ENCODE measurements at places on chromosomes 4 and X.

DNA sequence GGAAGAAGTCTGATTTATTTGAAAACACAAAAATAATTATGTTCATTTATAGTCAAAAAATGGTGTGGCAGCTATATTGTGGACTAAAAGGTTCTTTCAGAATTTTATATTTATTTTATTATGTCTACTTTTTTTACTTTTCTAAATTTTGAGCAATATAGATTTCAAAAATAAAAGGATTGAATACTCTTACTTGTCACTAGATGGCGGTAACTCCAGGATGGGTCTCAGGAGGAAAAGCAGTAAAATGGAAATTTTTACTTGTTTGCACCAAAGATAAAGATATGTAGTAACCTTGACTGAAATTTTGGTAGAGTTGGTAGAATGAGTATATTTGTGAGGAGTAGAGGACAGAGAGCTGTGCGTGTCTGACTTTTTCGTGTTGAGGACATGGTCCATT, 14.5 kb upstream of the DACH2 start:
- no peak for DNase-seq

- no peak for DNase-seq
These were observed 342.7 kb upstream of the PABPC4L start for GRCh38 chr4:134544303-134544770.

GRCh38 chrX:134547047-134547679, 87.2 kb downstream of the HPRT1 start:
- DNase-seq = no peak

- DNase-seq = no peak
These were observed 90.5 kb downstream of the BCOR start for GRCh38 chrX:40007131-40007755.

DNA sequence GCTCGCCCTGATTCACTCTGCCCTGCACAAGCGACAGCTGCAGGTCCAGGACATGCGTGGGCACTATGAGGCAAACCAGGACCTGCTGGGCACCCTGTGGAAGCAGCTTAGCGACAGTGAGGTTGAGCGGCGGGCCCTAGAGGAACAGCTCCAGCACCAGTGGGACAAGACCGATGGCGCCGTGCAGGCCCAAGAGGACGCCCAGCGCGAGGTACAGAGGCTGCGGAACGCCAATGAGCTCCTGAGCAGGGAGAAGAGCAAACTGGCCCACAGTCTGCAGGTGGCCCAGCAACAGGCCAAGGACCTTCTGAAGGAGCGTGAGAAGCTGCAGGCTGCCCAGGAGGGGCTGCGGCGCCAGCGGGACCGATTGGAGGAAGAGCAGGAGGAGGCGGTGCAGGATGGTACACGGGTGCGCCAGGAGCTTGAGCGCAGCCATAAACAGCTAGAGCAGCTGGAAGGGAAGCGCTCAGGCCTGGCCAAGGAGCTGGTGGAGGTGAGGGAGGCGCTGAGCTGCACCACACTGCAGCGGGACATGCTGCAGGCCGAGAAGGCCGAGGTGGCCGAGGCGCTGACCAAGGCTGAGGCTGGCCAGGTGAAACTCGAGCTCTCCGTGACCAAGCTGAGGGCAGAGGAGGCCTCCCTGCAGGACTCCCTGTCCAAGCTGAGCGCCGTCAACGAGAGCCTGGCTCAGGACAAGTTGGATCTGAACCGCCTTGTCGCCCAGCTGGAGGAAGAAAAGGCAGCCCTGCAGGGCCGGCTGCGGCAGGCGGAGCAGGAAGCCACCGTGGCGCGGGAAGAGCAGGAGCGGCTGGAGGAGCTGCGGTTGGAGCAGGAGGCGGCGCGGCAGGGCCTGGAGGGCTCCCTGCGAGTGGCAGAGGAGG, 12.8 kb downstream of the SMIM10L2A start:
- DNase-seq = no peak

- no peak for DNase-seq
These were observed 47.2 kb upstream of the TFDP3 start for GRCh38 chrX:133265331-133265730.

DNA sequence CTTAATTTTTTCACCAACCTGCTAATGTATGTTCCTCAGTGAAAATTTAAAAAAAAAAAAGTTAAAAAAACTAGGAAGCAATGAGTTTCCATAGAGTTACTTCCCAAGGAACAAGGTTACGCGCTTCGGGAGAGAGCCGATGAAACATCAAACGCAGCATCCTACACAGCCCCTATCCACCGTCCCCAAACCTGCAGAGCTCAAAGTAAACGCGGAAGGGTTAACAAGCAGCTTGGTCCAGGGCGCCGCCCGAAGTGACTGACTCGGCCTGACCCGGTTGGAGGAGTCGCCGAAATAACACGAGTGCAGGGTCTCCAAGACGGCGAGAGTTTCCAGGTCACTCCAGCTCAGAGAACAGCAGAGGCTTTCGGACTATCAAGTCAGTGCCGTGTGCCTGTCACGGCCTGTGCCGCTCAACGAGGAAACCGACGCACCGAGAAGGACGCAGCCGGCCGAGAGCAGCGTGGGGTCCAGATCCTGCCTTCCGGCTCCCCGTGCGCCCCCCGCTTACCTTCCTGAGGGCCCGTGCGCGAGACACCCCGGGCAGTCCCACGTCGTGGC, 512 bp downstream of the NOP14 start:
- DNase-seq = no peak

DNA sequence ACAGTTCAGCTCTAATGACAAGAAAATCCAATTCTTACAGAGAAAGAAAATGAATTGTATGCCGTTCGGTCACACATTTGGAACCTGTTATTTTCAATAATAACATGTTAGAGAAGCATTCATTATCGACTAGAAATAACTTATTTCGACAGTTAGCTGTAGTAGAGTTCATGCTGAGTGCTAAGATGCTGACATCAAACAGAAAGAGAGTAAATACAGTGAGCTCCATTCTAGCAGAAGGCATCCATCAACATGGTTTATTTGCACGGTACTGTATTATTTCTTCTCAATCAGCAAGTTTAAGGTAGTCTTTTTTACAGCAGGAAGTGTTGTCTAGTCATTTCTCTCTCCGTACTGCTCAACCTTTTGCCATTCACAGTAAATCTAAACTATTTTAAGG, 732.1 kb downstream of the STIM2 start:
- DNase-seq = no peak

DNA sequence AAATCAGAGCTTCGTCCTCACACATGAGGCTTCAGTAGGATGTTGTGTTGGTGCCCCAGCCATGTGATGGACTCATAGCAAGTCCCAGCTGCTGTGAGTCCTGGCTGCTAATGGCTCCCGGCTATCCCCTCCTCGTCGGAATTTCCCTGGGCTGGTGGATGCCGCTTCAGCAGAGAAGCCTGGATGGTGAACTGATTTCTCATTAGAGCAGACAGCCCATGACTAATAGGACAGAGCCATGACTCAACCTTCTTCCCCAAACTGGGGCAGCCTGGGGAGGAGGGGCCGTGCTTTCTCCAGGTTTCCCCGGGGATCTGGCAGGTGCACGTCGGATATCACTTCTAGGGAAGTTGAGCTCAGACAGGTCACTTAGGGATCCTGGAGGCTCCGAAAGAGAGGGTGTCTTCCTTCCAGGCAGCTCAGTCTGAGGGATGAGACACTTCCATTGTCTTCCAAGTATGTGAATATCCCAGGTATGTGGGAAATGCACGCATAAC, 112.7 kb downstream of the ASMT start:
- no peak for DNase-seq

- DNase-seq = no peak
These were observed 264.9 kb upstream of the ZC4H2 start for GRCh38 chrX:65241059-65241721.

- DNase-seq = no peak
These were observed 70.5 kb upstream of the KIT start for GRCh38 chr4:54587107-54587891.

- no peak for DNase-seq
These were observed 1720.9 kb upstream of the AGA start for GRCh38 chr4:179163147-179163546.

GRCh38 chr4:71050809-71051208, 57.4 kb downstream of the DCK start:
- no peak for DNase-seq

DNA sequence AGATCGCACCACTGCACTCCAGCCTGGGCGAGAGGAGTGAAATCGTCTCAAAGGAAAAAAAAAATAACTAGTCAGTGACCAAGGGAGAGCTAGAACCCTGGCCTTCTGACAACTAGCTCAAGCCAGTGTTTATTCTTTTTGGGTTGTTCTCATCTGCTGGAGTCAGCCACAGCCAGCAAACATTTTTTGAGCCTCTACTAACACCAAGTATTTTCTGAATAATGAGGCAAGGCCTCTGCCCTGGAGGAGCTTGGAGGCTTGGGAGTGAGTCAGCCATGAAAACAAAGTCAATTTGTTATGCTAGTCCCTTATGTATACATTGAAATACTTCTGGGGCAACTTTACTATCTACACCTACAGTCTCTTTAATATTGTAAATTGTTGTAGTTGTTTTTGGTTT, 46.5 kb downstream of the TMA16 start:
- DNase-seq = no peak

GRCh38 chr4:105327956-105328355, 145.9 kb downstream of the PPA2 start:
- DNase-seq = no peak

Data from activated T-helper 1 cell treated with Interleukin-2 at 50 U/mL for 16 hours (primary cell).